HT1080 (cell line): ENCODE measurements at places on chromosomes 1 and 21. TPM values are rescaled to one million over a fixed set of nuclear protein-coding genes. Genes with fewer than 3 reads are reported as not detected.

- DNase-seq = no peak
Observed at GRCh38 chr1:51600529-51600928, 16.4 kb upstream of the OSBPL9 start.

DNA sequence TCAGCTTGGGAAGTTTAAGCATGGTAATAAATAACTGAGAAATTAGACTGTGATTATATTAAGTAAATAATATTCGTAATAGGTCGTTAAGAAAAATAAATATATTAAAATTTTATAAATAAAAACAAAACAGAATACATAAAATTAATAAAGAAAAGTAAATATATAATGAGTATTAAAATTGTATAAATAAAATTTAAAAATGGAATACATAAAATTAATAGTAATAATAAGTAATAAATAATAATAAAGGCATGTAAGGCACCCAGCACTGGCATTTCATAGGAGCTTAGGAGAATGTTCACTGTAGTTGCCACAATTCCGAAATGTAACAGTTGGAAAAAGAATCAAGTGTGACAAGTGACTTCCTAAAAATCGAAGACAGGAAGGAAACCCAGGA, 45.8 kb upstream of the FHAD1 start:
- no peak for DNase-seq

DNA sequence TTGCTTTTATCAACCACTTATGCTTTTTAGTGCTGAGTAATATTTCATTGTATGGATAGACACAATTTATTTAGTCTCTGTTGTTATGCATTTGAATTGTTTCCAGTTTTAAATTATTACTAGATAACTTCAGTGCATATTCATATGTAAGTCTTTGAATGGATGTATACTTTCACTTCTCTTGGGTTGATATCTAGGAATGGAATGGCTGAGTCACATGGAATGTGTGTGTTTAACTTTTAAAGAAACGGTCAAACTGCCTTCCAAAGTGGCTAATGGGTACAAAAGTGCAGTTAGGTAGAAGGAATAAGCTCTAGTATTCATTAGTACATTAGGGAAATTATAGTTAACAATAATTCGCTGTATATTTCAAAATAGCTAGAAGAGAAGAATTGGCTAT, 82.4 kb downstream of the NPHS2 start:
- DNase-seq = peak; percentile 8

DNA sequence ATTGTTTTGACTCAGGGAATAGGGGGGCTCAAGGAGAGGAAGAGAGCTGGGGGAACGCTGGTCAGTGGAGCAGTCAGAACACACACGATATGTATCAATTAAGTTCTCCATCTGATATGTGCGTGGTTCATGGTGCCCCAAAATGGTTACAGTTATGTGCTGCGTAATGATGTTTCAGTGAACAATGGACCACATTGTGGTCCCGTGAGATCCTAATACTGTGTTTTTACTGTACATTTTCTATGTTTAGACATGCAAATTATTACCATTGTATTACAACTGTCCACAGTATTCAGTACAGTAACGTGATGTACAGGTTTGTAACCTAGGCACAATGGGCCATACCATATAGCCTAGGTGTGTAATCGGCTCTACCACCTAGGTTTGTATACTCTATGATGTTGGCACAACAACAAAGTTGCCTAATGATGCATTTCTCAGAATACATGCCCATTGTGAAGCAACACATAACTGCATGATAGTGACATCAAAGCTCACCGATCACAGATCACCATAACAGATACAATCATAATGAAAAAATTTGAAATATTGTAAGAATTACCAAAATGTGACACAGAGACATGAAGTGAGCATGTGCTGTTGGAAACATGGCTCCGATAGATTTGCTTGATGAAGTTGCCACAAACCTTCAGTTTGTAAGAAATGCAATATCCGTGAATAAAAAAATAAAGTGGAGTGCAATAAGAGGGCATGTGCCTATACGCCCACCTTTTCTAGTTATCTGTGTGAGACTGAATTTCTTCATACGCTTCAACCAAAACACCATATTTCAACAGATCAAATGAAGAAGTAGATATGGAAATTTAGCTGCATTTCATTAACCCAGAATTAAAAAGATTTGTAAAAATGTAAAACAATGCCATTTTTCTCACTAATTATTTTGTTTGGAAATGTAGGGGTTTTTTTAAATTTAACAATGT, 14.8 kb upstream of the TMEM54 start:
- no peak for DNase-seq

- DNase-seq = no peak
Observed at GRCh38 chr1:2431518-2431917, 19.2 kb upstream of the PEX10 start.

DNA sequence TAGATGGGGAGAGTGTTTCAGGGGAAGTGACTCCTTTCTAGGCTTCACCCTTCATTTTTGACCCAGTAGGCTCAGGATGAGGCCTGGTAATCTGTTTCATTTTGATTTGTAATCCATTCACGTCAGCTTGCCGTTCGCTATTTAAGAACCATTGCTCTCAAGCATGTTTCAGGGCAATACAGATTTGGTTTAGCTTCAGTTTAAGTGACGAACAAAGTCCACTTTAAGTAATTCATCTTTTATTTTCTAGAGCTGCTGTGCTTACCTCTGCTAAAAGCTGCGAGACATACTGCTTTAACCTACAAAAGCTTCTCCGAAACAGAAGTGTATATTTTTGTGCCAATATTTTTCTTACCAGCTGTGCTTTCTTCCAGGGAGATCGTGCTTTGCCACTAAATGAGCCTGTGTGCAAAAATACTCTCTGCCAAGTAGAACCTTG, 8.9 kb upstream of the FMO3 start:
- DNase-seq = no peak

GRCh38 chr1:154955039-154955717, 721 bp downstream of the PBXIP1 start:
- DNase-seq = peak; percentile 71

DNA sequence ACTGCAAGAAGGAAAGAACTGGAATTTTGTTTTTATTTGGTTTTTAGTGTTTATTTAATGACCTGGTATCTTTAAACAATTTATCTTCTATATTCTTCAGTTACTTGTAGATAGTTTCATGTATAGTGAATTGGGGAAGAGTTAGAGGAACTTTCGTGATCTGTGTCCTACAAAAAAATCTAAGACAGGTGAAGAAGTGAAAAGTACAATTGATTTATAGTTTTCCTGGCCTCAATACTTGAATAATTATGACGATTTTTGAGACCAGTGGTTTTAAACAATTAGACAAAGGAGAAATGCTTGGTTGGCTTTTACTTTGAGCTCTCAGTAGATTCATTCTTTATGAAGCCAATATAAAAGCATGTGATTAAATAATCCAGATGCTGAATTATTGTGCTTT, 7.5 kb downstream of the MIER1 start:
- no peak for DNase-seq

GRCh38 chr1:71967670-71968069, 314.7 kb downstream of the NEGR1 start:
- no peak for DNase-seq

GRCh38 chr1:160045653-160046052, 13.9 kb upstream of the PIGM start:
- no peak for DNase-seq

- no peak for DNase-seq
Observed at GRCh38 chr21:36700971-36701755, 2.2 kb downstream of the SIM2 start.

GRCh38 chr1:181126871-181127587, 38.5 kb downstream of the IER5 start:
- DNase-seq = no peak

- no peak for DNase-seq
Observed at GRCh38 chr1:39488793-39489566, 2.5 kb upstream of the BMP8A start.

- no peak for DNase-seq
Observed at GRCh38 chr1:85570446-85571180, 9.9 kb upstream of the CCN1 start.

- DNase-seq = peak; percentile 74
Observed at GRCh38 chr1:242005866-242006535, 7.1 kb upstream of the MAP1LC3C start.

- no peak for DNase-seq
Observed at GRCh38 chr1:247518613-247518891, 17.7 kb downstream of the OR2C3 start.

GRCh38 chr1:46687093-46687659, 15.5 kb downstream of the TEX38 start:
- peak; percentile 29 for DNase-seq

DNA sequence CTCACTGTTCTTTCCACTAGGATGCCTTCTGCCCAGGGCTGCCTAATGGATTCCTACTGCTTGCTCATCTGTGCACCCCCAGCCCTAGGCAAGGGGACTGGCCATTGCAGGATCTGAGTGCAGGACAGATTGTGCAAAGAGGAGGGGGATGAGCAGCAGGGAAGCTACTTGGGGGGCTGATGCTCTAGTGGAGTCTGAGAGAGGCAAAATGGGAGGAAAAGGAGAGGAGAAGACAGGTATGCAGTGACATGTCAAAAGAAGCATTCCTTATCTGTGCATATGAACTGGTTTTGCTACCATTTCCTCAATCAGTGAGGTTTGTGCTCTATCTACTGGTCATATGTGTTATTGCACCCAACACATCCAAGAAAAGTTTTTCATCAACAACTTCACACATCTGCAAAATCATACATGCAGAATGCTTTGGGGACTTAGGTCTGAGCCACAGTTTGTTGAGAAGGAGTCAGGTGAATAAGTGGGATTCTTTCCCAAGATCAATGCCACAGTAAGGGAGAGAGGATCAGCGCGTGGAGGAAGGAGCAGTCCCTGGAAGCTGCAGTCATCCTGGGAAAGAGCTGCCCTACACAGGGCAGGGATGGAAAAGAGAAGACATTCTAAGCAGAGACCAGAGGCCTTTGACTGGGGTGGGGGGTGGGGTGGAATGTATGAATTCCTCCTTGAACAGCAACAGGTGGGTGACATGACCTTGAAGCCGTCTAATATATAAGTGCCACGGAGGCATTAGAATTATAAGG, 14.4 kb downstream of the SLC5A9 start:
- peak; percentile 14 for DNase-seq

DNA sequence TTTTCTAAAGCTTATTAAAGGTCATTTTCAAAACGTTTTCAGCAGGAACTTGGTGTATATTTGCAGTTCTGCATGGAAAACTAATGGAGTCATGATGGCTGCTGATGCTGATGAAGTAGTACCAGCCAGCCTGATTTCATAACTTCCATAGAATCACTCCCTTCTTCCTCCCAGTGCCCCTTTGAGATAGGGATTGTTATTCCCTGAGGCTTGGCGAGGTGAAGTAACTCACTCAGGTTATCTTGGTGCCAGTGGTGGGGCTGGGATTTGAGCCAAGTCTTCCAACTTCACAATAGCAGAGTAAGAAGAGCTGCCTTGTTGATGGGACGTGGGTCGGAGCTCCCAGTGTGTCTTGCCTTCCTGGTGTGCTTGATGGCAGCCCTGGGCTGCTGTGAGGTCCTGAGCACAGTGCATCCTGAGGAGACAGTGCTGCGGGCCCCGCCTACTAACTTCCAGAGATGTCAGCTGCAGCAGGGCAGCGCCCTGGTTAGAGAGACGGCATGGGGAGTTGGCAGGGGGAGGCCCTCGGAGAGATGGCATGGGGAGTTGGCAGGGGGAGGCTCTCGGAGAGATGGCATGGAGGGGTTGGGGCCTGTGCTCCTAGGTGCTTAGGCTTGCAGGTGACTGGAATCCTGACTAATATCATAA, 92.6 kb downstream of the PCBP3 start:
- no peak for DNase-seq

DNA sequence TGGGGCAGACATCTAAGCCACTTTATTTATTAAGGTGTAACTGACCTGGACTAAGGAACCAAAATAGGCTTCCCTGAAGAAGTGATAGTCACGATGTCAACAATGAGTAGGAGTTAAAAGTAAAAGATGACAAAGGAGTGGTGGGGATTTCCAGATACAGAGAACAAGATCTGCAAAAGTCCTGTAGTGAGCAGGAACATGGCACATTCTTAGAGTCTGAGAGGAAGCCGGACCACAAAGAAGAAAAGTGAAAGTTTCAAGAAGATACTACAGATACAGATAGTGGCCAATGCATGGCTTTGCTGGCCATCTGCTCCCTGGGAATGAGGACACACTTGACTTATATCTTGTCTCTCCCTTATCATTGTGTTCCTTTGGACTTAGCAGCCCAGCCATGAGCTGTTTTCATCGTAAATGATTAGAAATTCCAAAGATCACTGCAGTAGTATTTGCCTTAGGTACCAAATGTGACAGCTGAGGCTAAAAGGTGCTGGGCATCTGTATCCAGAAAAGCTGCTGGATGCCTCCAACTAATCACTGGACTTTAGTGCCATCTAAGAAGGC, 302.4 kb upstream of the NR5A2 start:
- no peak for DNase-seq

- DNase-seq = no peak
Observed at GRCh38 chr1:110482662-110483307, 31.8 kb downstream of the PROK1 start.

GRCh38 chr1:84006591-84006990, 7.7 kb upstream of the TTLL7 start:
- DNase-seq = peak; percentile 14

DNA sequence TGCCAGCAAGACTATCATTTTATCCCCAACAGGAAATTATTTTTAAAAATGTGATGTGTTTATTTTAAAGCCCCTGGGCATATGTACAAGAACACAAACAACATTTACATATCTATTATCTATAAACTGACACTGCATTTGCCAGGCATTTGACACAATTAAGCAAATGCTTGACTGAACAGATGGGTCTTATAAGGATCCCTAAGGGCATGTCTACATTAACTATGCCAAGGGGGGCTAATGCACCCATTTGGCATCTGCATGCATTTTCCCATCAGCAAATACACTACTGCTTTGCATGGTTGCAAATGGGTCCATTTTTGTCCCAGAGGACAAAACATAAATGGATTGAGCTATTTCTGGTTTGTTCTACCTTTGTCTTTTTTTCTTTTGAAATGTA, 884.8 kb upstream of the B3GALT2 start:
- DNase-seq = no peak

GRCh38 chr1:10074852-10075730, 42.3 kb downstream of the UBE4B start:
- DNase-seq = no peak

Gene CR1L
- not detected in 2 replicates for total RNA-seq

Gene TSTD1
- total RNA-seq = 0.30 TPM in 1 of 2 replicates, not detected in the other

Gene PCSK9
- total RNA-seq = 0.03 and 0.05 TPM in 2 replicates

Gene GBP6
- total RNA-seq = not detected in 2 replicates

Gene C1orf115
- 4.3 and 4.9 TPM in 2 replicates for total RNA-seq

Gene BNIPL
- total RNA-seq = 0.10 TPM in 1 of 2 replicates, not detected in the other

Gene CFHR4
- not detected in 2 replicates for total RNA-seq

Gene DISC1
- total RNA-seq = 5.2 and 5.5 TPM in 2 replicates

Gene SIK1
- total RNA-seq = 4.5 and 4.6 TPM in 2 replicates

Gene KIF14
- total RNA-seq = 15.8 and 17.3 TPM in 2 replicates

Gene GUCA2A
- total RNA-seq = 0.69 TPM in 1 of 2 replicates, not detected in the other
